ENCODE measurements at places on chromosomes 7 and 10. TPM values are rescaled to one million over a fixed set of nuclear protein-coding genes. Genes with fewer than 3 reads are reported as not detected.

The EN2 gene
- not detected for total RNA-seq

DNA sequence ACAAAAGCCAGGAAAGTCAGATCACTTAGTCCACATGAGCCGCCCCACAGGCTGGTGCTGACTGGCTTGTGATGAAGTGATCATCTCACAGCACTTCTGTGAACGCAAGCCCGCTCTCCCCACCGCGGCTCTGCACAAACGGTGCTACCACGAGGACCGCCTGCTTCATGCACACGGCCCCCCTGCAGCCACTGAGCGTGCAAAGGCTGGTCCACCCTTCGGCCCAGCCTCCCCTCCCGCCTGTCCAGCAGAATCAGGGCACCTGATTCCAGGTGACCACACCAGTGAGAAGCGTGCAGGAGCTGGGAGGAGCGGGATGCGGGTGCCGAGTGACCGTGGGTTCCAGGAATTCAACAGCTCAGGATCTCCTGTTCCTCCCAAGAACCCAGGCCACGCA is 32.2 kb downstream of the MAD1L1 start:
- no peak for DNase-seq

DNA sequence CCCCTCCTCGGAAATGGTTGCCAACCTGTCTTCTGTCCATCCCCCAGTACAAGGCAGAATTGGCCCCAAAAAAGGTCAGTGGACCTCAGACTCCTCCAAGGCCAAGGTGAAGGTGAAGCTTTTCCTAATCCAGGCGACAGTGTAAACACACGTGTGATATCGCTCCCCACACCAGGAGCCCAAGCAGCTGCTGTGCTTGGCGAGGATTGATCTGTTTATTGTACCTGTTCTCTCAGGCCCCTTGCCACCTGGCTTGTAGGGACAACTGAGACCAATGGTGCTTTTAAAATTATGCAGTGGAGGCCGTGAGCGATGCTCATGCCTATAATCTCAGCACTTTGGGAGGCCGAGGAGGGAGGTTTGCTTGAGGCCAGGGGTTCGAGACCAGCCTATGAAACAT is 66.1 kb upstream of the GTF2IRD1 start:
- no peak for DNase-seq

The AZGP1 gene
- total RNA-seq: not detected

DNA sequence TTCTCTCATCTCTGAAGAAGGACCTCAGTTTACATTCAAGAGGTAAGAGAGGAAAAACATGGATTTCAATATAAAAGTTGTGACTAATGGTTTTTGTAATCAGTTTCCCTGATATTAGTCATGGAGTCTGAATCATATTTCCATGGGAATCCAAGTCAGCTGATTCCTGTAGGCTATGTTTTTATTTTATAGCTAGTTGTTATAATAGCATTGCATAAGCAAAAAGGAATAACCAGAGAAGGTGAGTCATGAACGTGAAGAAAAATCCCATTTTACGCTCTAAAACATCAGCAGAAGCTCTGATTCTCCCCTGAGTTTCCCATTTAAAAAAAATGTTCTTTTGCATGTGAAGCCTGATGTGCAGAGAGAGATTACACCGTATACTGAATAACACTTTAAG is 299.3 kb downstream of the SFMBT2 start:
- no peak for DNase-seq

The UNC5B gene
- 3.9 TPM for total RNA-seq

The PSD gene
- total RNA-seq: 101 TPM
